ENCODE measurements at places on chromosomes 16 and 17.

DNA sequence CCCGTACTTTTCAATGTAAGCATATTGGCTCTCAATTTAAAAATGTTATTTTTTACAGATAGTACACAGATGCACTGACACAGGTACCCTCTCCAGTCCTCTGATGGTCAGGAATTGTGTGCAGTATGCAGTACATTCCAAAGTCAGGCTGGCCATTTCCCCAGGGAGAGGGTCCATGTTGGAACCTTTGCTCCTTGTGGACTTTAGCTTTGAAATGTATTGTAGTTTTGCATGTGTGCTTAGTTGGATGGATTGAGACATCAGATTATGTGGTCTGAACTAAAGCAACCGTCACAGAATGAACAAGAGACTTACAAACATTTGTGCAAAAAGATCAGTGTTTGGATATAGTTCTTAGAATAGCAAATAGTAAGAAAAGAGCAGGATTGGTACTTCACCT, 381.1 kb downstream of the WWOX start:
- no peak for DNase-seq

DNA sequence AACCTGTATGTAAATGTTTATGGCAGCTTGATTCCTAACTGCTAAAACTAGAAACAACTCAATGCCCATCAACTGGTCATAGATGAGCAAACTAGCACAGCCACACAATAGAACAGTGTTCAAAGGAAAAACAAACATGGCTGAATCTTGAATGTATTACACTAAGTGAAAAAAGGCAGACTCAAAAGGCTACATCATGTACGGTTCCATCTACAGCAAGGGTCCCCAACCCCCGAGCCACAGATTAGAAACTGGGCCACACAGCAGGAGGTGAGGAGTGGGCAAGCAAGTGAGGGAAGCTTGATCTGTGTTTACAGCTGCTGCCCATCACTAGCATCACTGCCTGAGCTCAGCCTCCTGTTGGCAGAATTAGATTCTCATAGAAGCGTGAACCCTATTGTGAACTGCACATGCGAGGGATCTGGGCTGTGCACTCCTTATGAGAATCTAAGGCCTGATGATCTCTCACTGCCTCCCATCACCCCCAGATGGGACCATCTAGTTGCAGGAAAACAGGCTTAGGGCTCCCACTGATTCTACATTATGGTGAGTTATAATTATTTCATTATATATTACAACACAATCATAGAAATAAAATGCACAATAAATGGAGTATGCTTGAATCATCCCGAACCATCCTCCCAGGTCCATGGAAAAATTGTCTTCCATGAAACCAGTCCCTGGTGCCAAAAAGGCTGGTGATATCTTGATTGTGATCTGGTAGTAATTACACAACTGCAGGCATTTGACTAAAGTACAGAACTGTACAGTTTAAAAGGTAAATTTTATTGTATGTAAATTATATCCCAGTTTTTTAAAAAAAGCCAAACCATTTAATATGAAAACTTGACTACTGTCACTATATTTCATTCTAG, 7.7 kb downstream of the CEP20 start:
- no peak for DNase-seq

GRCh38 chr17:35081638-35082037, 18.1 kb upstream of the RFFL start:
- no peak for DNase-seq

GRCh38 chr16:78768718-78769117, 669.3 kb downstream of the WWOX start:
- DNase-seq: peak; percentile 40

- no peak for DNase-seq
Observed at GRCh38 chr16:67917852-67918236, 13.8 kb downstream of the CTRL start.

- no peak for DNase-seq
Observed at GRCh38 chr16:57794849-57795430, 7.4 kb downstream of the KIFC3 start.

DNA sequence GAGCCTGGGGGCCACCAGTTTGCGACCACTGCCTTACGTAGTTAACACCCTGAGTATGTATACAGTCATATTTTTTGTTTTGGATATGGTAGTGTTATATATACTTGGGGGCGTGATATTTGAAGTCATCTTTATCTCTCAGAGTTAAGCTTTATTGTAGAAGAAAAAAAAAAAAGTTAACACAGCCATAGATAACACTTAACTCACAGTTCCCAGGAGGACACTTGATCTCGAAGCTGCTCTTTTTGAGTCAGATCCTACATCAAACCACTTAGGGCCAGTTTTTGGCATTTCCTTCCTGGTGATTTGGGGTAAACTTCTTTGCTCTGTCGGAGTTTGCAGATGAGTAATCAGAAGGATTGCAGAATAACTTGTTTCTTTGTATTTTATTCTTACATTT, 5.8 kb downstream of the ITPRIPL2 start:
- DNase-seq: no peak

GRCh38 chr16:16118337-16118736, 105.0 kb downstream of the ABCC6 start:
- DNase-seq: no peak

- DNase-seq: no peak
Observed at GRCh38 chr16:974611-975261, 4.0 kb upstream of the LMF1 start.

GRCh38 chr17:55510986-55511721, at the start of gene SMIM36:
Gene SMIM36, minus strand, starts transcription at chr17:55511452.
- DNase-seq: no peak

DNA sequence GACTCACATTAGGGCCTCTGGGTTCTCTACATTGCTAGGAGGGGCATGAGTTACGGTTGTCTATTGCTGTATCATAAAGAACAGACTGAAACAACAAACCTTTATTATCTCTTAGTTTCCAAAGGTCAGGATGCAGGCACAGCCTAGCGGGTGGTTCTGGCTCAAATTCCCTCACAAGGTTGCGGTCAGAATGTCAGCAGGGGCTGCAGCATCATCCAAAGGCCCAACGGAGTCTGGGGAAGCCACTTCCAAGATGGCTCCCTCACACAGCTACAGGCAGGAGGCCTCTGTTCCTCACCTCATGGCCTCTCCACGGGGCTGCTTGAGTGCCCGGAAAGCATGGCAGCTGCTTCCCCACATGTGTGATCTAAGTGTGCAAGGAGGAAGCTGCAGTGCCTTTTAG, 29.6 kb upstream of the ZFPM1 start:
- DNase-seq: no peak

DNA sequence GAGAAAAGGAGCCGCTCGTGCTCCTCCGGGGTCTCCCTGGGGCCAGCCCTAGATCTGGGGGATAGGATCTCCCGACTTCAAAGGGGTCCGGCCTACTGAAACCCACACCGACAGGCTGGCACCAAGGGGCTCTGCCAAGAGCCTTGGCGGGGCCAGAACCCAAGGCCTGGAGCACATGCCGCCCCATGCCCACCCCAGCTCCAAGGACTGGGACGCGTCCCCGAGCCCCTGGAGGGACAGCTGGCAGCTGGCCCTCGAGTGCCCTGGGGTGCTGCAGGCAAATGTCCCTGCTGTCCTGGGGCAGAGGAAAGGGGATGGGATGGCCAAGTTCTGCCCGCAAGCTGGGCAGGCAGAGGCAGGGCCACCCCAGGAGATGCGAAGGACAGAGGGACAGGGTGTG, 31.8 kb upstream of the ZFPM1 start:
- DNase-seq: no peak

Data from stimulated activated CD4-positive, alpha-beta T cell treated with anti-CD3 and anti-CD28 coated beads, Interleukin-15, amount 100 ng/mL, for 48 hours (primary cell).